Stimulated activated CD4-positive, alpha-beta T cell treated with anti-CD3 and anti-CD28 coated beads, Interleukin-2, amount 100 ng/mL, for 24 hours (primary cell): ENCODE measurements at places on chromosomes 1 and 21.

DNA sequence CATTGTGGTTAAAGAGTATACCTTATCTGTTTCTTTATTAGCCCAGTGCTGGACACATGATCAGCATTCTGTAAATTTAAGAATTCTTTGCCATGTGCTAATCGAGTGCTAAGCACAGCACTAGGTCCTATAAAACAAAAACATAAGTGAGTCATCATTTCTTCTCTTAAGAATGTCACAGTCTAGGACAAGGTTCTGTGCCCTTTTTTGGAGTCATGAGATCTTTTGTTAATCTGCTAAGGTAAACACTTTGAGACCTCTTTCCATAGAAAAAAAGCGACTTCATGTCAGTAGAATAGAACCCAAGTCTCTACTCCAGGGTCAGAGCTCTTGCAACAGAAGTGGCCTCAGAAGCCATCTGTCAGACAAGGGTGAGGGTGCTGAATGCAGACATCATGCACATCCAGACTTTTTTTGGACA lies 70.0 kb upstream of the NFIA start:
- no peak for DNase-seq

DNA sequence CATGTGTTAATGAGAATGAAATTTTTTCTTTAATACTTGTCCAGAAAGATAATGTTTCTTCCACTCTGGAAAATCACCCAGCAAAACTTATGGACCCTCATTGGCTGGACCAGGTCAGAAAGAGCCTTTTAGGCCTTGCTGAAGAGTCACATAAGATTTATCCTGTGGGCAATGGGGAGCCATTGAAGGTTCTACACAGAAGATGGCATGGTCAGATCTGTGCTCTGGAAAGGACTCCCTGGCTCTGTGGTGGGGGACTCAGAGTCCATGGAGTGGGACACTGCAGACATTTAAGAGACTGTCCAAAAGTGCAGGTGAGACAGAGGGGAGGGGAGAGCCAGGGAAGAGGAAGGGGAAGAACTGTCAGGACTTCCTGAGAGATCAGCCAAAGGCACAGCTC lies 66.4 kb downstream of the DHRS3 start:
- no peak for DNase-seq

- no peak for DNase-seq
Observed at GRCh38 chr1:41689558-41689981, 205.1 kb upstream of the EDN2 start.

DNA sequence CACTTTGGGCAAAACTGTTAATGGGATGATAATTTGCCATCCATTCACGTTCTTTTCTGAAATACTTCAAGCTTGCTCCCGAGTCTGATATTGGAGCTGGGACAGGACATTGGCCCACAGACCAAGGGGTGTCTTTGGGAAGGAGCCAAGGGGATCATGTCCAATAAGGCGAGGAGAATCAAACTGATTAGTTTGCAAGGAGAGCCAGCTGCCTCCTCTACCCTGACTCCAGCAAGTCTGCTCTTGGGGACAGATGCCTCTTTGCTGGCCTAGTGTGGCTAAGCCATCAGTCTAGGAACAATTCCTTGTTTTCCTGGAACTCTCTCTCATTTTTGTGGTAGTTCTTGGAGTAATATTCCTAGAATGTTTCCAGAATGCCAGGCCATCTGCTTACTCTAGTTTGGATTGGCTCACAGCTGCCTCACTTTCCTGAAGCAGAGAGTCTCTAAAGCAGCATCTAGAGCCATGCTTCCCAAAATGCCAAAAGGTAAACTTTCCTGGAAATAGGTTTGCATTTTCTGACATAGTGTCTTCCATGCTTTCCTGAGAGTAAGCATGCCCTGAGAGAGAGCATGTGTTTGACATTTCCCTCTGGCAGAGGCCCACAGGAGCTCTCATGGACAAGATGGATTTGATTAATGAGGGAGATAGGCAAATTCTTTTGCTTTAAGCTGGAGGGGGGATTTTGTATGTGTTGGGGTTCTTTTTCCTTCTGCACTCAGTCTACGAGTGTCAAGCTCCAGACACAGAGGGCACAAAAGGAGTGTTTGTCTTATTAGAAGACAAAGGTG lies 145.6 kb downstream of the GDAP2 start:
- no peak for DNase-seq

GRCh38 chr1:228833911-228834688 lies 98.8 kb downstream of the RHOU start:
- DNase-seq = no peak

DNA sequence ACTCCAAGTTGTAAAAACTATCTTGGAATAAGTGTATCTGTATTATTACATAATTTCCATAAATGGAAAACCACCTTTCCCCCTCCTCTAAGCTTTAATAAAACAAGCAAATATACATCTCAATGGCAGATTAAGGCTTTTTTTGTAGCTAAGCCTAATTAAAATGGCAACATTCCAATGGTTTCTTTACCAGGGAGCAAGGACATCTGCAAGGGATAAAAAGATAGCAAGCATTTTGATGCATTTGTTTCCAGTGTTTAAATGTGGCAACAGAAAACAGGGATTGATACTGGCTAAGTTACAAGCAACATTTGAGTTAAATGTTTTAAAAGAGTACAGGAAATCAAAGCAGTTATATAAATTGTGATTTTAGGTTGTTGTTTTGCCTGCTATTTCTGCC lies 1012.7 kb downstream of the ADGRL2 start:
- DNase-seq = no peak

- no peak for DNase-seq
Observed at GRCh38 chr1:62879962-62880361, 96.0 kb downstream of the ATG4C start.

DNA sequence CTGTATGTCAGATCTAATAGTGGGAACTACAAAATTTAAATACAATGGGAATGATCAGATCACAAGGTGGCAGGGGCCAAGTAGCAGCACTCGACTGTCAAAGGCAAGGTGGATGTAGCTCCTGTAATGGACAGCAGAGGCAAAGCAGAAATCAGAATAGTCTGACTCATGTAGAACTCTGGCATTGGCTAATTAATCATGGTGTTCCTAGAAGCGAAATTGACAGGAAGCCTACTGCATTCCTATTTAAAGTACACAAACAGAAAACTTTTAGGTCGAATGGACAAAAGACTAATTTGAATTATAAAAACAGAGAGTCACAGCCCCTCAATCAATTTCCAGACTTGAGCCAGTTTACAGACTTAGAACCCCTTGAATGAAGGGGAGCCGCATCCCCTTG lies 17.4 kb upstream of the IL12RB2 start:
- DNase-seq = no peak
